ENCODE measurements at places on chromosomes 11 and 22.

DNA sequence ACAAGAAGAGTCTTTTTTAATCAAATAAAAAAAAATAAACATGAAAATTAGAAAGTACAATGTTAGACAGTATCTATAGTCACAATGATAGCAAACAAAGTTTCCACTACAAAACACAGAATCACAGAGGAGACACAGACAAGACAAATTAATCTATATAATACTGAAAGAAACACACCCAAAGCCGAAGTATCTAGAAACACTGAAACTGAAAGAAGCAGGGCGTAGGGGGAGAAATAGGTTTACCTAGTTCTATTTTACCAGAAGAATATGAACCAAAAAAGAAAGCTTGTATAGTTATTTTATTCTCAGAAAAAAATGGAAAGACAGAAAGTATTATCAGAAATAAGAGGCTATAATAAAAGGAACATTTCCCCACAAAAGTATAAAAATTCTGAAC, 27.1 kb upstream of the NUP50 start:
- H3K27me3 ChIP-seq: no peaks in the 10 kb centered on the region
- H3K36me3 ChIP-seq: peaks cover 7% of the 10 kb centered on the region
- no peaks in the 10 kb centered on the region for H3K4me1 ChIP-seq
- H3K4me3 ChIP-seq: no peak overlapping the region

- H3K36me3 ChIP-seq: no peaks in the 10 kb centered on the region
- H3K27ac ChIP-seq: no peak overlapping the region
- no peaks in the 10 kb centered on the region for H3K4me1 ChIP-seq
- H3K27me3 ChIP-seq: no peaks in the 10 kb centered on the region
Measured at GRCh38 chr11:19087658-19088057, 27.1 kb upstream of the MRGPRX2 start.

DNA sequence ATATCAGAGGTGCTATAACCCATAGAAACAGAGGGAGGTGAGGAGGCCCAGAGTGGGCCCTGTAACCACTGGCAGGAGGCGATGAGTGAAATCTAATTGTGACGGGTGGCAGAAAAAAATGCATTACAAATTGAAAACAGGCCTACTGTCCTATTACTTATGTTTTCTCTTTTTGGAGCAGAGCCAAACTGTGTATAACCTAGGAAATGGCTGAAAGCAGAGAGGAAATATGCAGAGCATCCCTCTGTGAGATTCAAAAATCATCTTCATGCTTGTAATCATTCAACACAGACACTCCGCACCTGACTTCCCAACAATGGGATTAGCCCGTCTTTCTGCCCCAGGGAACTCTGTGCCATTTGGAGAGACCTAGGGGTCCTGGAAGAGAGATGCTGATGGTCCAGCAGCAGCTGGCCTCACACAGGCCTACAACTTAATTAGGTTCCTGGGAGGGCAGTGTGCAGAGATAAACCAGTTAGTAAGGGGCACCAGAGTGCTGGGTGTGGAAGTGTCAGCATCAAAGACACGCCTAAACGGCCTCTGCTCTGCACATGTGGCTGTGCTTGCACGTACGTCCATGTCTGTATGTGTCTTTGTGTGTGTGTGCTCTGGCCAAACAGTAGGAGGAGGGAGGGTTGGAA, 41.8 kb downstream of the MAP6 start:
- H3K27me3 ChIP-seq: no peaks in the 10 kb centered on the region
- H3K4me1 ChIP-seq: no peaks in the 10 kb centered on the region
- no peak overlapping the region for H3K27ac ChIP-seq
- H3K4me3 ChIP-seq: no peak overlapping the region

DNA sequence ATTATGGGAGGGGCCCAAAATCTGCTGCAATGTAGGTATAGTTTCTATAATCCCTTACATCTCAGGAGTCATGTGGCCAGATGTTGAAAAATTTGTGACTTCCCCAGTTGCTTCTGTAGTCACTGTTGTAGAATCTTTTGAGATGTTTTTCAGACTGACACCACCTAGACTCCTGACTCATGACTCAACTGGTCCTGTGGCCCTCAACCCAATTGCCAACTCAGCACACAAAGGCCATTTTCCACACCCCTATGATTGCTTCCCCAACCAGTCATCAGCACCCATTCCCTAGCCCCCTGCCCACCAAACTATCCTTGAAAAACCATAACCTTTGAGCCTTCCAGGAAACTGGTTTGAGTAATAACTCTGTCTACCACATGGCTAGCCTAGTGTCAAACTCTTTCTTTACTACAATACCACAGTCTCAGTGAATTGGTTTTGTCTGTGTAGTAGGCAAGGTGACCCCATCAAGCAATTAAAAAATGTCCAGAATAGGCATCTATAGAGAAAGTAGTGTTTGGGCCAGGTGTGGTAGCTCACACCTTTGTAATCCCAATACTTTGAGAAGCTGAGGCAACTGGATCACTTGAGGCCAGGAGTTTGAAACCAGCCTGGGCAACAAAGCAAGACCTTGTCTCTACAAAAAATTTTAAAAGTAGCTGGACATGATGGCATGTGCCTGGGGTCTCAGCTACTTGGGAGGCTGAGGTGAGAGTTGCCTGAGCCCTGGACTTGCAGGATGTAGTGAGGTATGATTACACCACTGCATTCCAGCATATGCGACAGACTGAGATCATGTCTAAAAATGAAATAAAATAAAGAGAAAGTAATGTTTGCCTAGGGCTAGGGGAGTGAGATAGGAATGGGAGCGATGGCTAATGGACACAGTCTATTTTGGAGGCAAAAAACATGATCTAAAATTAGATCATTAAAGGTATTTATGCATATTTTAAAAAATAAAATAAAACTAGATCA, 24.1 kb upstream of the FEZ1 start:
- no peak overlapping the region for H3K27ac ChIP-seq
- H3K27me3 ChIP-seq: no peaks in the 10 kb centered on the region
- DNase-seq: no peak
- peaks cover 5% of the 10 kb centered on the region for H3K4me1 ChIP-seq
- H3K4me3 ChIP-seq: no peak overlapping the region

- no peak overlapping the region for H3K27ac ChIP-seq
- H3K36me3 ChIP-seq: no peaks in the 10 kb centered on the region
- H3K27me3 ChIP-seq: no peaks in the 10 kb centered on the region
- no peak overlapping the region for H3K4me3 ChIP-seq
Measured at GRCh38 chr11:116895048-116895757, 57.8 kb upstream of the APOA1 start.

GRCh38 chr22:37887584-37888378, 18.3 kb upstream of the MICALL1 start:
- no peak overlapping the region for H3K4me3 ChIP-seq
- no peaks in the 10 kb centered on the region for H3K27me3 ChIP-seq
- no peak for DNase-seq
- peaks cover 57% of the 10 kb centered on the region for H3K36me3 ChIP-seq
- H3K27ac ChIP-seq: peak overlapping the region; percentile 6

- peak overlapping the region; percentile 59 for H3K4me3 ChIP-seq
- H3K27ac ChIP-seq: no peak overlapping the region
- no peaks in the 10 kb centered on the region for H3K4me1 ChIP-seq
Measured at GRCh38 chr22:50674606-50675552, 2.3 kb downstream of the SHANK3 start.

DNA sequence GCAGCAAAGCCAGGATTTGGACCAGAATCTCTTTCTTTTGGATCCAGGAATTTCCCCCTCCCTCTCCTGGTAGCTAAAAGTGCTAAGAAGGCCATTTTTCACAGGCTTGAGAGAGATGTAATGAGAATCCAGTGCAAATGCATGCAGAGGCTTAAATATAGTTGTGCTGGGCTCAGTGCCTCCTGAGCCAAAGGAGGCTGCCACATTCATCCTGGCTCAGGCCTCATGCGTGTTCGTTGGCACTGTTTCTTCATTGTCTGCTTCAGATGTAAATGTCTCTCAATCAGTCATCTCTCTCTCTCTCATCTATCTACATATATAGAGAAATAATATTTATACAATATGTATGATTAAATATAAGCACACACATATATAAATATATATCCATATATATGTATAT, 83.6 kb downstream of the INSC start:
- no peaks in the 10 kb centered on the region for H3K36me3 ChIP-seq
- H3K27ac ChIP-seq: no peak overlapping the region
- DNase-seq: no peak
- no peaks in the 10 kb centered on the region for H3K4me1 ChIP-seq

- H3K4me3 ChIP-seq: no peak overlapping the region
- DNase-seq: no peak
- no peak overlapping the region for H3K27ac ChIP-seq
- no peaks in the 10 kb centered on the region for H3K36me3 ChIP-seq
- no peaks in the 10 kb centered on the region for H3K27me3 ChIP-seq
Measured at GRCh38 chr22:44586999-44587736, 89.1 kb upstream of the RTL6 start.
